ENCODE measurements at places on chromosomes 16 and 17.

DNA sequence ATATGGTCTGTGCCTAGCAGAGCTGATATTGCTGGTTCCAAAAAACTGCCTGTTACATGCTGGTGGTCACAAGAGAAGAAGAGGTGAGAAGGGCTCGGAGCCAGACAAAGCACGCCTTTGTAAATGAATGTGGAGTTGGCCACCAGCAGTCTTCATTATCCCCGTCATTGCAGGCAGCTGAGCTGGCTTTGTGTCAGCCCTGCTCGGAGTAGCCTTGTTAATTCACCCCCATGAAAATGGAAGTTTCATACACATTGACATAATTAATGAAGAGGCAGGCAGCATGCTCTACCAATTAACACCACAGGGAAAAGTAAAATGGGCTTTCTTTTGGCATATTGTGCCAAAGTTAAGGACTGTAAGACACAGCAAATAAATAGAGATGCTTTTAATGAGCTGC lies 113.7 kb upstream of the RBFOX1 start:
- no peak for DNase-seq

DNA sequence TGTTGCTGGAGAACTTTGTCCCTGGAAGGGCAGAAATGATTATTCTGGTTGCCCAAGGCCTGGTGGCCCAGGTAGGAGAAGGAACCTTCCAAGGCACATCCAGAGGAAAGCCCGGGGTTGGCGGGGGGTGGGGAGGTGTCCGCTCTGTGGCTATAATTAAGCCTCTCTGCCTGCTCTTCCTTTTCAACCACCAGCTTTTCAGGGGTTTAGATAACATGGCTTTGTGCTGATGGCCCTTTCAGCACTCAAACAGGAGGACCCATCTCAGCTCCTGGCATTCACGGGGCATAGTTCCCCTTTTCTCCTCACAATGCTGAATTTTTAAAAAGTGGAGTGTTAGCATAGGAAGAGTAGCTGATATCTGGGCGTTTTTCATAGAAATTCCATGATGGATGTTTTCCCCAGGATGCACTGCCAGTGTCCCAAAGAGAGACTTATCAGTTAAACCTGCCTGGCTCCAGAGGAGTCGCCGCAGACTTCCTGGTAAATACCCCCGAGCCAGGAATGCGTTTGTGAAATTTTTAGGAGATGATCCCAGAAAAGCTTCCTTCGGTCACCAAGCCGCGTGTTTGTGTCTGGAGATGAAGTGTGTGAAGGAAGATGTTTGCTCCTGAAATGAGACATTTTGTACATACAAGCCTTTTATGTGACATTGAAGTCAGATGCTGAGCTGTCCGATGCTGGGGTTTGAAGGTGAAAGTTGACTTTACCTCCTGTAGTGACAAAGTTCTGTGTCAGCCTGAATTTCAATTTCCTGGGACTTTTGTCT lies 188.5 kb downstream of the MSI2 start:
- no peak for DNase-seq

DNA sequence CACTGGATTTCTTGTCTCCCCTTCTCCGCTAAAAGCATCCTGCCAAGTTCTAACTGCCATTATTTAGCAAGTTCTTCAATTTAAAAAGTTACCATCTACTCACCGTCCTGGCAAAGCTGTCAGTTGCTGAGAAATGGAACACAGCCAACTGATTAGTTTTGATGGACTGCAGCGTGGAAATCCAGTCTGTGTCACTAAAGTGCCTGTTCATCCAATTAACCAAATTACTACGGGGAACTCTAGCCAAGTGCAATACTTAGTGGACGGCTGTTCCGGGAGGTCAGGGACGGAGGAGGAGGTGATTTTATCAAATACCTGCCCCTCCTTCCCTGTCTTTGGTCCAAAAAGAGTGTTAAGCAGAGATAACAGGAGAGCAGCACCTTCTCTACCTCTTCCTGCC lies 260.7 kb downstream of the MAF start:
- no peak for DNase-seq

DNA sequence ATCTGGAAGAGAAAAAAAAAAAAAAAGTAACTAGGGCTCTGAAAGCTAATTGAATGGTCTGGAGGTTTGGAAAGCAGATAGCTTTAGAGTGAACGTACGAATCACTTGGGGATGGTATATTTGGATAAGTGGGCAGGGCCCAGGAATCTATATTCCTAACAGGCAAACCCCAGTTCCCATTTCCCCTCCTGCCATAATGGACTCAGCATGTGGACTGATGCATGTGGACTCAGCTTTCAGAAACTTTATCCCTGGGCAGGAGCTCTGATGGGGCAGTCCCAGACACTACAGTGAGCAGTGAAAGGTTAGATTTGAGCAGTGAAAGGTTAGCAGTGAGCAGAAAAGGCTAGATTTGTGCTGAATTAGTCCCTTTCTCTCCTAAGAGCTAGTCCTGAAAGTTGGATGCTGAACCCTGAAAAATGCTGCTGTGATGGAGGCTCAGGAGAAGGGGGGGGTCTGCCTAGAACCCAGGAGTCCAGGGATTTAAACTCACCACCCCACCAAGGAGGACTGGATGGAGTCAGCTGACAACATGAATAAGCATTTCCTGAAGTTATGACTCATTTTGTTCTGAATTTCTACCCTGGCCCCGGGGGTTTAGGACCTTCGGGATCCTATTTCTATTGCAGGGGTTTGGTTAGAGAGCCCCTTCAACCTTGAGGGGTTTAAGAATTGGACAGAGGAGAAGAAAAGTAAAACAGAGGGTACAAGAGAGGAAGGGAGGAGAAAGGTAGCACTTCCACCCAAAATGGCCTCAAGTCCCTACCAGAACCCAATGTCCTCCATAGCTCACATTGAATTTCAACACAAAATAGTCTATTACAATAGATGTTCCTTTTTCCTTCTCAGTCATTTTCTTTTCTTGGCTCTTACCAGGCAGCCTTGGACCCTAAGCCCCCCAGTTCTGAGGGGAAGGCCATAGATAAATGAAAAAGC lies 10.3 kb upstream of the FZD2 start:
- DNase-seq: peak; percentile 80

DNA sequence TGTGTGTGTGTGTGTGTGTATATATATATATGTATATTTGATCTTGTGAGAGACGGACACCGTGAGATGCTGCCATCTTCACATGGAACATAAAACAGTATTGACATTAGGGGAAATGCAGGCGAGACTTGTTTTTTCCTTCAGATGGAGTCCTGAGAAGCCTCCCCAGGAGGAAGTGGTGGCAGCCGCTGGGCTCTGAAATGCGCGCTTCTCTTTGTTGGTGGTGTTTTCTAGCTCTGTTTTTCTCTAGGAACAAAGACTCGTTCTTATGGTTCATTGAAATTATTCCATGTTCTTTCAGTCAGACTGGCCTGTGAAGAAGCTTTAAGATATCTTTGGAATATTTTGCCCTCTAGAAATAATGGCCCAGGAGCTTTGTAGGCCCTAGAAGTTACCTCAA lies 32.9 kb downstream of the SNX29 start:
- DNase-seq: no peak

- no peak for DNase-seq
Observed at GRCh38 chr16:3115561-3115960, 3.2 kb downstream of the ZNF205 start.

DNA sequence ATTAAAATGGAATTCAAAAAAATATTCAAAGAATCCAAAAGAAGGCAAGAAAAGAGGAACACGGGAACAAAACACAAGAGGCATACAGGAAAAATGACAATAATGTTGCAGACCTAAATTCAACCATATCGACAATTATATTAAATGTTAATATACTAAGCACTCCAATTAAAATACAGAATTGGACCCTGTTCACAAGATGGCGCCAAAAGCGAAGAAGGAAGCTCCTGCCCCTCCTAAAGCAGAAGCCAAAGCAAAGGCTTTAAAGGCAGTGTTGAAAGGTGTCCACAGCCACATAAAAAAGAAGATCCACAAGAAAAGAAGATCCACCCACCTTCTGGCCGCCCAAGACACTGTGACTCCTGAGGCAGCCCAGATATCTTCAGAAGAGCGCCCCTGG lies 6.3 kb upstream of the XAF1 start:
- DNase-seq: peak; percentile 12

- no peak for DNase-seq
Observed at GRCh38 chr17:64073771-64074703, 53.6 kb upstream of the ICAM2 start.

- peak; percentile 90 for DNase-seq
Observed at GRCh38 chr17:50173335-50173941, 7.6 kb downstream of the SGCA start.

- peak; percentile 92 for DNase-seq
Observed at GRCh38 chr17:69607162-69607834, 192.8 kb downstream of the MAP2K6 start.

- DNase-seq: peak; percentile 93
Observed at GRCh38 chr17:17836250-17836817, 452 bp downstream of the SREBF1 start.

GRCh38 chr16:19166500-19166899 lies 1.5 kb upstream of the SYT17 start:
- DNase-seq: no peak

DNA sequence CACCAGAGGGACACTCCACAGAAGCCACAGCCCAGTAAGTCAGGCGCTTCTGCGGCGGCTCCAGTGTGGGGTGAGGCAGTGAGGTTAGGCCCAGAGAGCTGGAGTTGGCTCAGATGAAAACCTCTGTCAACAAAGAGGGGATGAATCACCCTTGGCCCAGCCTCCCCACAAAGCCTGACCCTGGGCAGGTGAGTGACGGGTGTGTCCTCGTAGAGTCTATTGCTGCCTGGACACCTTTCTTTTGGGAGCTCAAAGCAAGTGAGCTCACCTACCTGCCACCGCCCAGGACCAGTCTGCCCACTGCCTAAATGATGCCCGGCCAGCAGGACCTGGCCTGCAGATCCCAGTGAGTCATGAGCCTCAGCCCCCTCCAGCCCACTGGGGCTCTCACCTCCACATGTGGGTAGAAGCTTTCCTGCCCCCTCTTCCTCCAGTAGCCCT lies 24.9 kb upstream of the DBNDD1 start:
- no peak for DNase-seq

DNA sequence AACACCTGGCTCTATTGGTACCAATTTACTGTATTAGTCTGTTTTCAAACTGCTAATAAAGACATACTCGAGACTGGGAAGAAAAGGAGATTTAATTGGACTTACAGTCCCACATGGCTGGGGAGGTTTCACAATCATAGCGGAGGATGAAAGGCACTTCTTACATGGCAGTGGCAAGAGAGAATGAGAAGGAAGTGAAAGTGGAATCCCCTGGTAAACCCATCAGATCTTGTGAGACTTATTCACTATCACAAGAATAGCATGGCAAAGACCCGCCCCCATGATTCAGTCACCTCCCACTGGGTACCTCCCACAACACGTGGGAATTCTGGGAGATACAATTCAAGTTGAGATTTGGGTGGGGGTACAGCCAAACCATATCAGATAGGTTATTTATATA lies 22.6 kb upstream of the GOSR1 start:
- DNase-seq: no peak

GRCh38 chr17:14794961-14795360 lies 470.2 kb downstream of the PMP22 start:
- no peak for DNase-seq

GRCh38 chr16:31451681-31452351 lies 7.5 kb upstream of the ARMC5 start:
- DNase-seq: peak; percentile 72

GRCh38 chr16:67942200-67942509 lies 1.8 kb downstream of the LCAT start:
- peak; percentile 37 for DNase-seq

GRCh38 chr16:68470461-68471150 lies 22.3 kb upstream of the SMPD3 start:
- no peak for DNase-seq

GRCh38 chr16:72908362-72909167 lies 139.4 kb downstream of the ZFHX3 start:
- peak; percentile 15 for DNase-seq

DNA sequence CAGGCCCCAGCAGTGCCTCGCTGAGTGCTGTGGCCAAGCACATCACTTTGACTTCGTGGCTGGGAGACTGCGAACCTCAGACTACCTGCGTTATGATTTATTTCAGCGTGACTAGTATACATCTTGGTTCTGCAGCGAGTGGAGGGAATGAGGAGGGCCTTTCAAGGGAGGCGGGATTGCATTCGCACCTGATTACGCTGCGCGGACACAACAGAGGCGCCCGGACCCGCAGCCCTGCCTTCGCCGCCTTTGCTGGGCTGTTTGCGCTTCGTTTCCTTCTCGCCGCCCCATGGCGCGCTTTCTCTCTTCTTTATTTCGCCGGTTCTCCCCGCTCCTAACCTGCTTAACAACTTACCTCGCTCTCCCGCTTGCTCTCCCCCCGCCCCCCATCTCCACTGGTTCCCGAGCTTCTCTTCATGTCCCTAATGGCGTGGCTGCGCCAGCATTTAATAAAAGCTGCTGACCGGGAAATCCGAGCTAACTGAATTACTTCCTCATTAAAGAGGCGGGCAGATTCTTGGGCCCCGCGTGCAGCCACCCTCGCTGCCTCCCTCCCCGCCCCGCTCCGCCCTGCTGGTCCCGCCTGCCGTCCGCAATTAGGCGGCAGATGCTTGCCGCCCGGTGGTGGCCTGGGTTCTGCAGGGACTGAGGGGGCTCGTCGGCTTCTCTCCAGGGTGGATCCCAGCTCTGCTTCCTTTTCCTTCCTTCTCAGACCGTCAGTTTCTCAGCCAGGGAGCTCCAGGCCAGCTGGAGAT lies 257.6 kb upstream of the SDK2 start:
- no peak for DNase-seq

- DNase-seq: no peak
Observed at GRCh38 chr17:81460856-81461460, 51.6 kb downstream of the ACTG1 start.

- DNase-seq: peak; percentile 74
Observed at GRCh38 chr16:80300876-80301275, 239.9 kb upstream of the DYNLRB2 start.

GRCh38 chr17:68353111-68353521 lies 61.8 kb downstream of the ARSG start:
- DNase-seq: no peak

DNA sequence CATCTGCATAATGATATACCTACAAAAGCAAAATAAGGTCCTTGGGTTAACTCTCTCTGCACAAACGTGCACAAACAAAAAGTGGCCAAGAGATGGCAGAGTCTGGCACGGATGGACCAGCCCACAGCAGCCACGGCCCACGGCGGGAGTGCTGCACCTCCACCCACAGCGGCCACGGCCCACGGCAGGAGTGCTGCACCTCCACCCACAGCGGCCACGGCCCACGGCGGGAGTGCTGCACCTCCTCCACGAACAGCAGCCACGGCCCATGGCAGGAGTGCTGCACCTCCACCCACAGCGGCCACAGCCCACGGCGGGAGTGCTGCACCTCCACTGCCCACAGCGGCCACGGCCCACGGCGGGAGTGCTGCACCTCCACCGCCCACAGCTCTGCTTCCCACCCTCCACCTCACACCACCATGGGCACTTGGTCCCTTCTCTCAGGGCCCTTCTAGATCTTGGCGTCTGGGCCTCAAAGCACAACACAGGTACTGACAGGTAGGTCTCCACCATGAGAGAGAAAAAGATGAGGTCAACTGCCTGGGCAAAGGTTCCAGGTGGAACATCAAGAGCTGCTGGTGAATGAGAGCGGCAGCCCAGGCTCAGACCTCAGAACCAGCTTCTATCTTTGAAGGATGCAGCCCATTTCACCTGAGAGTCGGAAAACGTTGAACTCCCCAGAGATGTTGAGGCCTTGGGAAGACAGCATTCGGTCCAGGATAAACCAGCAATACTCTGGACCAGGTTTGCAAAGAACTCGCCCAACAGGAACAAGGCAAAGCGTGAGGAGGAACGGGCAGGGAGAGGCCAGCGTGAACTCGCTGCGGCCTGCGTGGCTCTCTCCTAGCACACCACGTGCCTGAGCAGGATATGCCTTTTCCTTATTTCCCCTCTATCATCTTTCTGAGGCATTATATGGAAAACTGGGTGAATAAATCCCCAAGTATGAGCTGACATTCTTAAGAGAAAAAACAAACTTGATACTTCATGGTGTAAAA lies 124.5 kb downstream of the ZNF778 start:
- no peak for DNase-seq
